GM12892 (cell line): ENCODE measurements at places on chromosomes 4 and X.

DNA sequence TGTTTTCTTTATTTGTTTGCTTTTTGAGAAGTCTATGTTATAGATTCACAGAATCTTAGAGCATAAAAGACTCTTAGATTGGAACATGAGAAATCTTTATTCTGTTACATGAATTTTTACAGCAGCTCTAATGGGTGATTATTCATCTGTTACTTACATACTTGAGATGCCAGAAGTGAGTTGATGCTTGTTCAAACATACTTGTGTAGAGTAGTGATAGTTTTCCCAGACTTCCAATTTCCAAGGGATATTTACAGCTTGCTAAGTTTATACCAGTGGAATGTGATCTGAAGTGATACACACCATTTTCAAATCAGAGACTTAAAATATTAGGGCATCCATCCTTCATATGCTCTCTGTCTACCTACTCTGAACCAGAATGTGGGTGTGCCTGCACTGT, 252.9 kb upstream of the SMIM31 start:
- DNase-seq: no peak

GRCh38 chr4:141898346-141898745, 262.0 kb downstream of the IL15 start:
- no peak for DNase-seq

GRCh38 chrX:35289952-35290351, 347.4 kb downstream of the FAM47B start:
- DNase-seq: no peak

DNA sequence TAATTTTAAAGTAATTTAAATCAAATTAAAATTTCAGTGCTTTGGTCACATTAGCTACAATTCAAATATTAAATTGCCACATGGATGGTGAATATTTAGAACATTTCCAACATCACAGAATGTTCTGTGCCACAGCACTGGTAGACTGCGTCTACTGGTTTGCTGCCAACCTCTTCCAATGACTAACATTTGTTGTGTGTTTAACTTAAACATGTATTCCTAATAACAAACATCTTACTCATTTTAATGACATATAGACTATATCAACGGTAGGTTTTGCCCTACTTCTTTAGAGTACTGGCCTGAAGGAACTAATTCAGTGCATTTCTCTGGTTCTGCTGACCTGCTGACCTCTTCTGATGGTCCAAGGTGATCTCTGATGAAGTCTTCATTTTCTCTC, 157.6 kb downstream of the DCK start:
- no peak for DNase-seq

DNA sequence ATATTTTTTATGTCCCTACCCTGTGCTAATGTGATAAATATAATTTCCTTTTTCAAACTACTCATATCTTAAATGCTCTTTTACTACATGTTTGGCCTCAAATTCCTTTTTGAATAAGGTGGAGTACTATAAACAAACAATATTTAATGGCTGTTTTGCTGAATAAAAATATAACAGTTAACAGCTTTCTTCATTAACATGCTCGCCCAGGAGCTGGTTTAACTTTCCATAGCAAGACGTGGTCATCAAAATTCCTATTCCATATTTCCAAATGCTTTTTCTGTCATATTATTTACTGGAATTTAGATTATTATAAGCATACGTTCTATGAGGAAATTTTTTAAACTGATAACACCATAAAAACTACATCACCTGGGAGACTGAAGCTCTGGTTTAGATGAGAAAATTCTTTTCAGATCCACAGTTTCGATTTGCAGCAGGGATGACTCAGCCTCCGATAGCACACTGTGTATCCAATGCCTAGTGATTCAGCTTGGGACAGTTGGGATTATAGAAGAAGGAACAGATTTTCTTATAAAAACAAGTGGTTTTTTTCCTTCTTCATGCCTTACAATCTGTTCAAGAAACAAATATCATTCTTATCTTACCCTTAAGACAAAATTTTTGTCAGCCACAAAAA, 129.1 kb downstream of the FBXO8 start:
- DNase-seq: no peak

- DNase-seq: no peak
These were observed 3.1 kb downstream of the CXXC4 start for GRCh38 chr4:104491481-104492182.

GRCh38 chr4:16750882-16751642, 147.4 kb downstream of the LDB2 start:
- DNase-seq: no peak
